NCI-H524 (cell line): ENCODE measurements at places on chromosomes 1 and 21.

DNA sequence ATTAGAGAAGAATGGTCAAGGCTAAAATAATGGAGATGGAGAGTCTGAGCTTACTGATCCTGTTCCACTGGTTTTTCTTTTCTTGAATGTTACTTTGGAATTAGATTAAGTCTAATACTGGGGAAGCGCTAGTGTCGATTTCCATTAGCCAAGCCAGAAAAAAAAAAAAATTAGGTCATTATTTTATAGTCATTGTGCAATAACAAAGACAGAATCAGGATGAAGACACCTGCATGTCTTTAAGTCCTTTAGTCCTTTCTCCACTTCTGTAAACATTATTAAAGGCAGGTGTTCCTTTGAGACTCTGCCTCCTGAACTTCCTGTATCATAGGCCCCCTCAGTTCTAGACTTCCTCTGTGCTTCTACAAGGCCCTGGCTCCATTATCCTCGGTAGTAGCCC is 42.8 kb downstream of the MYSM1 start:
- DNase-seq = no peak

GRCh38 chr1:107750364-107750959 is 214.5 kb downstream of the VAV3 start:
- peak; percentile 77 for DNase-seq

DNA sequence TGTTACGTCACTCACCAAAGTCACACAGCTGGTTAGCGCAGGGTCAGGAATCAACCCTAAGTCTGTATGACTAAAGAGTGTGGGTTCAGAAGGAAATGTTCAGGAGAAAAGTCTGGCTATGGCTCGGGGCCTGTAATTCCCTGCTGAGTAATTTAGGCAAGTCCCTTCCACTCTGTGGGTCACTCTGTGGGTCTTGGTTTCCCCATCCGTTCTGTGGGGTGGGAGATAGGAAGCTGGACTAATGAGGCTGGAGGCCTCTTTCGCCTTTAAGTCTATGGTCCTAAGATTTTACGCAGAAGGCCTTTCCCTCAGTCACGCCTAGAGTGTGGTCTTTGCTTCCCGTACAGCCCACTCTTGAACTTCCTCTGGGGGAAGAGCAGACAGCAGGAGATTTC is 14.3 kb upstream of the MED18 start:
- DNase-seq = no peak

DNA sequence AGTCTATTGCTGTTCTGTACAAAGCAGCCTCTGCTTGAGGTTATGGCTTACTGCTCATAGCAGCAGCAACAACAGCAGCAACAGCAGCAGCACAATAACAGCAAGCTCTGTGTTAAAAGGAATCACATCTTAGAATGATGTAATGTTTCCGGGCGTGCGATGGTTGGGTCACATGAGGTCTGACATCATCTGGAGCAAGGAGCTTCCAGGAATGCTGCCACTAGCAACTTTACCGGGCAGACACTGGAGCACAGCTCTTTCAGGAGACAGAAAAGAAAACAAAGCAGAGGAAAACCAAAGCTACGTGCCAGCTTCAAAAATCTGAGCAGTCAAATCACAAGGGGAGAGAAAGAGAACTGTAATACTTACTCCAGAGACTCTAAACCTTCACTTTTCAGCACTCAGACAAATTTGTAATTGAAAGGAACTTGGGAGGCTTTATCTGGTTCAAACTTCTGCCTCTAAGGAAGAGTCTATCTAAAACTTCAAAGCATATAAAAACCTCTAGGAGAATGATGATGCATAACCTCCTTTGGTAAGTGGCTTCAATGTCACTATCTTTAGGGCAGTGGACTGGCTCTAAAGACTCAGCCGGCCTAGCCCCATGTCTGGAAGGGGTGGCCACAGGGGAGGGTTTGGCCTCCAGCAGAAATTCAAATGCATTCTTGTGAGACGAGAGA is 28.3 kb upstream of the RAB3GAP2 start:
- no peak for DNase-seq

- DNase-seq = no peak
These were observed 11.4 kb upstream of the PRMT2 start for GRCh38 chr21:46624050-46624449.

- no peak for DNase-seq
These were observed 36.1 kb downstream of the DDX20 start for GRCh38 chr1:111791776-111792175.

DNA sequence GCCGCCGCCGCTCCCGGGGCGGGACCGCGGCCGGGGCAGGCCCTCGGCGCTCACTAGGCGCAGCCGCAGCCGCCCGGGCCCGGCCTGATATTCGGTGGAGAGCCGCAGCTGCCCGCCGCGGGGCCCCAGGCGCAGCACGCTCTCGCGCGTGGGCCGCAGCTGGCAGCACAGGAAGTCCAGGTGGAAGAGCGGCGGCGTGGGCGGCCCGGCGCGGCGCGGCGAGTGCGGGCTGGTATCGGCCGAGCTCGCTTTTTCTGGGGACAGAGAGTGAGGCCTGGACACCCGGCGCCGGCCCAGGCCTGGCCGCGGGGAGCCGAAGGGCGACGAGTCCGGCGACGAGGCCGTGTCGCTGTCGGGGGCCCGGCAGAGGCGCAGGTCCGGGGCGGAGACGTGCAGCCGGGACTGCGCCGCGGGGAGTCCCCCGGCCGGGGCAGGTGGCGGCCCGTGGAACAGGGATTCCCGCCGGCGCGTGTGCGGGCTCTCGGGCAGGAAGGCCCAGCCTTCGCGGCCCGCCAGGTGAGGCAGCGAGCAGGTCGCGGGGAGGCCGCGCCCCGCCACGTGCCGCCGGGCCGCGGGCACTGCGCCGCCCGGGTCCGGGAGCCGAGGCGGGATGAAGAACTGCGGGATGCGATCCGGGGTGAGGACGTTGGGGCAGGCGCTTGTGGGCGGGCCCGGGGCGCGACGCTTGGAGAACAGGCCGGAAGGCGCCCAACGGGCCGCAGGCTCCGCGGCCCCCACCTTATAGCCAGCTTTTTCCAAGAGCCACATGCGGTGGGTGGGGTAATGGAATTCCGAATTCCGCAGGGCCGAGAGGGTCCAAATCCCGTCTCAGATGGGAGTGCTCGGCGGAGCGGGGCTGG is 1.2 kb downstream of the C2CD4D start:
- no peak for DNase-seq

GRCh38 chr1:98289311-98289710 is 368.5 kb upstream of the DPYD start:
- DNase-seq = no peak

DNA sequence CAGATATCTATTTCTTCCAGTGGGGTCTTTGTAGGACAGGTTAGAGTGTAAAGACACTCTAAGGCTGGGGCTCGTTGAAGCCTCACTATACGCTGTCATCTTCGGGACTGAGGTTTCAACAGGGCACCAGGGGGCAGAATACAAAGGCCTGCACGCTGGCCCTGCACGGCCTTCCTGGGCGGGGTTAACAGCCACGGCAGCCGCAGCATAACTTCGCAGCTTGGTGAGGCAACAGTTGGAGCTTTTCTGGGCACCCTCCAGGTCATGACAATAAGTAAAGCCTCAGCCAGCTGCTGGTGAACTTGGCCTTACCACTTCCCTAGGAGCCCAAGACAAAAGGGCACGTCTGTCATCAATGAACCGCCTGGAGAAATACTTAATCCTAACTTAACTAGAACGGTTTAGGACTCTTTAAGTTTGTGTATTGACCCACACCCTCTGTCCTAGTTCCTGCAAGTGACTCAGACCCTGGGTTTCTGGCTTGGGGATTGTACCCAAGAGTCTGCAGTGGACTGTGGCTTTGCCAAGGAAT is 2.3 kb upstream of the RUNX1 start:
- DNase-seq = peak; percentile 80

- DNase-seq = peak; percentile 48
These were observed 101.7 kb downstream of the UBIAD1 start for GRCh38 chr1:11374748-11375110.

- no peak for DNase-seq
These were observed 104.1 kb downstream of the SLC25A24 start for GRCh38 chr1:108096089-108096488.

- DNase-seq = no peak
These were observed 6.2 kb downstream of the AMPD2 start for GRCh38 chr1:109625601-109626560.

- no peak for DNase-seq
These were observed at the start of gene ARID4B for GRCh38 chr1:235327559-235328270. Gene ARID4B (minus strand): TSS chr1:235328179. CDS start chr1:235326919, 1,260 bp downstream.

- peak; percentile 77 for DNase-seq
These were observed at the start of gene CNIH3 for GRCh38 chr1:224615861-224616755. Gene CNIH3 (plus strand): TSS chr1:224616317. CDS start chr1:224617175, 858 bp downstream.

DNA sequence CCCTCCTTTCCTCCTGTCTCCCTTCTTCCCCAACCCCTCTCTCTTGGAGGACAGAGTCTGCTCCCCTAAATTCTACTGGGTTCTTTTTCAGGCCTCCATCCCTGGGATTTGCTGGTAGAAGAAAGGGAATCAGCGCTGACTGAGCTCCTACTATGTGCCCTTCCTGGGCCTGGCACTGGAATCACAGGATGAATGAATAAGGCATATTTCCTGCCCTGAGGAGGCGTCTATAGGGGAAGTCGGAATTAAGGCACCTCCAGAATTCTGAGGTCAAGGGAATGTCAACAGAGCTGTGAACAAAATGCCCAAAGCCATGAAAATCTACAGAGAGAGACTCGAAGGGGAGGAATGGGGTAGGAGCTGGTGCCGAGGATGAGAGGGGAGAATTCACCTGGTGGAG is 17.4 kb upstream of the BTG2 start:
- DNase-seq = no peak

- no peak for DNase-seq
These were observed 250.1 kb downstream of the KCNH1 start for GRCh38 chr1:210883821-210884220.

DNA sequence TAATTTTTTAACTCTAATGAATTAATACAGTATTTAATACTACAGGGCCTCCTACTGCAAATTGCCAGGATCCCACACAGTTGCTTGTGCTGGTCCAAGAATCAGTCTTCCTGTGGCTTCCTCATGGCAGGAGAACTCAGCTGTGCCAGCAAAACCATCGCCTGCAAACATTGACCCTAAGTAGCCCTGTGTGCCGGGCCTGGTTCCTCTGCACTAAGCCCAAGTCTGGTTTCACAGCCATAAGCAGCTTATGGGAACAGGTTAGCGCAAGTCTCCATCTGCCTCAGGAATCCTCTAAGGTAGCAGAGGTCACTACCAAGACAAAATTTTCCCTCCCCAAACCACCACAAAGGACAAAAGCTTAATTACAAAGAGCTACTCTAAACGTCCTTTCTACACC is 216.6 kb downstream of the PLA2G4A start:
- no peak for DNase-seq

DNA sequence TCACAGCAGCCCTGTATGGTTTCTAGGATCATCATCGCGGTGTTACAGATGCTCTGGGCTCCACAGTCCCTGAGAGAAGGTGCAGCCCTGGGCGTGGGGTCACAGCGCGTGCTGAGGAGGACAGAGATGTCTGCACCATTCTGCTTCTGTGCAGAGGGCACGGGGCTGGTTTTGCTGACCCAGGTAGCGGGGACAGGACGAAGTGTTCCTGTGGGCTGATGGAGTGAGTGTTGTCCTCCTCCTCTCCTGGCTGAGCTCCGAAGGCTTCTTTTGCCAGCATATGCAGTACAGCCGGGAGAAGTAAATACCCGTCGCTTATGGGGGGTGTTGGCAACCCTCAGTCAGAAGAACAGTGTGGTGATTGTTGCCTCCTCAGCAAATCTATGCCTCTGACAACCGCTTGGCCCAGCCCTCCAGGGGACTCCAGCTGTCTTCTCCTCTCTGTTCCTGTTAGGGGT is 101.5 kb downstream of the DDX20 start:
- DNase-seq = no peak

DNA sequence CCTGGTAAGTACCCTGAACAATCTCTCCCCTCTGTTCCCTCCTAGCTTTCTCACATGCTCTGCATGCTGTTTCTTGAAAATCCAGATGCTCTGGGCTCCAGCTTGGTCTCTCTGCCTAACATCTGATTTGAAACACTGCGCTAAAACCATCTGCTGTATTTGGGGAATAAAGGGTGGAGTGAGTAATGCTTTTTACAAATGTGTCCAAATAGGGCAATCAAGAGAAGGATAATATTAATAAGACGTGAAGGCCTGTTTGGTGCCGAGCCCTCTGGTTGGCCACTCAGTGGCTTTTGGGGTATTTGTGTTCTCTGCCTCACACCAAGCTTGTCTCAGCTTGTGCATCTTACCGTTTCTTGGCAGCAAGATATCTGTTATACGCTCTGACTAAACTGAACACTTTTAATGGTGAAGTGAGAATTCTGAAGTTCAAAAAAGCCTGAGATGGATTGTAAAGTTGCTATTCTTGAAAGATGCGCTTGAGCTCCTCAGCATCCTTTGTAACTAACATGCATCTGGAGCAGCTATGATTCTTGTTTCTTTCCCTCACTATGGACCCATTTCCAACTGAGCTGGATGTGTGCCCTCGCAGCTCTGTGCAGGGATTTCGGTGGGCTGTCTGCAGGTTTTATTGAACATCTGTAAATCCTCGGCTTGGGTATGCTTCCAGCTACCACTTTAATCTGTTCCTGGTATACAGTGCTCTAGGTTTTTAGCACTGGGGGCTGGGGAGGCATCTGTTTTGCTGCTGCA is 269.4 kb downstream of the RWDD3 start:
- DNase-seq = no peak

DNA sequence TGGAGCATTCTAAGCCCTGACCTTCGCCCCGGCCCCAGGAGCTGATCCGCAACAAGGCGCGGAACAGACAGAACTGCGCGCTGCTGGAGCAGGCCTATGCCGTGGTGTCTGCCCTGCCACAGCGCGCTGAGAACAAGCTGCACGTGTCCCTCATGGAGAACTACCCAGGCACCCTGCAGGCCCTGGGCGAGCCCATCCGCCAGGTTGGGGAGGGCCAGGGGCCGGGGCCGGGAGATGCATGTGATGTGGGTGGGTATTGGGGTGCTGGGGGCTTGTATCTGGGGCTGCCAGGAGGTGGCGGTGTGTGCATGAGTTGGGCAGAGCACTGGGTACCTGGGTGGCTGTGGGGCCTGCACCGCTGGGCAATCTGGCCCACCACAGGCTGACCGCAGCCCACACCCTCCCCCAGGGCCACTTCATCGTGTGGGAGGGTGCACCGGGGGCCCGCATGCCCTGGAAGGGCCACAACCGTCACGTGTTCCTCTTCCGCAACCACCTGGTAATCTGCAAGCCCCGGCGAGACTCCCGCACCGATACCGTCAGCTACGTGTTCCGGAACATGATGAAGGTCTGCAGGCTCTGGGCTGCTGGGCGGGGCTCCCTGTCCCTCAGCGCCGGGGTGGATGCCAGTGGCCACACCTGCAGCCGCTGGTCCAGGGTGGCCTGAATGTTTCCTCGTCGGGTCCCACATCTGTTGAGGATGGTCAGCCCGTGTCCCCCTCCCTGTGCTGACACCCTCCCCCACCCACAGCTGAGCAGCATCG is 65.8 kb downstream of the TRIM11 start:
- no peak for DNase-seq
